Pons (tissue), 1 donor: ENCODE measurements at places on chromosomes 2 and 18.

GRCh38 chr18:32674491-32674890 is 98.3 kb downstream of the KLHL14 start:
- DNase-seq = peak; percentile 24

GRCh38 chr2:175475130-175475529 is 293.6 kb upstream of the ATP5MC3 start:
- DNase-seq = no peak

DNA sequence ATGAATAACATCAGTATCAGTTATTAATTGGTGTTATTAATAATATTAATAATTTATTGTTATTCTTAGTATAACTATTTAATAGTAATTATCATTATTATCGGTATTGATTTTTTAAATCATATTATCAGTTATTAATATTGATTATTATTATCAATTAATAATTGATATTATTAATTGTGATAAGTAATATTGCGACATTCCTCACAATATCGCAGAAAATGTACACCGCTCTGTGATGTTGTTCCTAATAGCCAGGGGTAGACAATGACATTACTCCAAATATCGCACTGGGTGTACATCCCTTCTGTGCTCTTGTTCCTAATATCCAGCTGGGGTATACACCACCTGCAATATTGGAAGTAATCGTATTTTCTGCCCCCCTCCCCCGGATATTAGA is 23.3 kb upstream of the NAGK start:
- DNase-seq = no peak

DNA sequence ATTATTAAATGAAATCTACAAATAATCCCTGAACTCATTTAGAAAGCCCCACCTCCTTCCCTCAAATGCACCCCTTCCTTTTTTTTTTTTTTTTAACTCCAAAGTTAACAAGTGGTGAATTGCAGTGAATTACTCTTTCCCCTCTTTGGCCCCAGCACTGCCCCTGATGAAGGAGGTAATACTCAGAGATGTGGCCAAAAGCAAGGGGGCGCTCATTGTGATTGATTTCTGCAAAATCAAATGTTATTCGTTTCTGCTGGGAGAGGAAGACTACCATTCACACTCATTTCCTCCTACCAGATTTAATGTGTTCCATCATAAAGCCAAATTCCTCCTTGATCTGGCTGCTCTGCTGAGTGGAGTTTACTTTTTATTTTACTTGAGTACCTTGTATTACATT is 259.4 kb downstream of the GPD2 start:
- no peak for DNase-seq

- DNase-seq = peak; percentile 19
Measured at GRCh38 chr2:62293490-62294271, 97.8 kb downstream of the B3GNT2 start.

- DNase-seq = peak; percentile 64
Measured at GRCh38 chr2:218292048-218293014, at the start of gene TMBIM1. Gene TMBIM1 (minus strand): TSS chr2:218292503. CDS start chr2:218282141, 10,362 bp downstream.

- no peak for DNase-seq
Measured at GRCh38 chr2:69601179-69601612, 42.3 kb downstream of the AAK1 start.

DNA sequence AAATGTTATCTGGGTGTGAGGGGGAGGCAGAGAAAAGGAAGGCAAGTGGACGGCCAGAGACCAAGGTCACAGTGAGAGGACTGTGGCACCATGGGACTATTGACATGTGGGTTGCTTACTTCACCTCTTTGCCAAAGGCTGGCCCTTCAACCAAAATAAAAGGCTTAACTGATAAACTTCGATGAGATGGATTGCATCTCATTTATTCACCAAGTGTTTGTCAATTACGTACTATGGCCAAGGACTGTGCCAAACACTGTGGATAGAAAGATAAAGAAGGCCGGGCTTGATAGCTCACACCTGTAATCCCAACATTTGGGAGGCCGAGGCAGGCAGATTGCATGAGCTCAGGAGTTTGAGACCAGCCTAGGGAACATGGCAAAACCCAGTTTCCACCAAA is 98.7 kb upstream of the CCBE1 start:
- DNase-seq = no peak

- DNase-seq = no peak
Measured at GRCh38 chr2:120722246-120722567, 13.5 kb upstream of the GLI2 start.

GRCh38 chr2:105822186-105822585 is 77.5 kb downstream of the NCK2 start:
- DNase-seq = no peak

- DNase-seq = no peak
Measured at GRCh38 chr2:238866656-238867277, 18.9 kb downstream of the TWIST2 start.

DNA sequence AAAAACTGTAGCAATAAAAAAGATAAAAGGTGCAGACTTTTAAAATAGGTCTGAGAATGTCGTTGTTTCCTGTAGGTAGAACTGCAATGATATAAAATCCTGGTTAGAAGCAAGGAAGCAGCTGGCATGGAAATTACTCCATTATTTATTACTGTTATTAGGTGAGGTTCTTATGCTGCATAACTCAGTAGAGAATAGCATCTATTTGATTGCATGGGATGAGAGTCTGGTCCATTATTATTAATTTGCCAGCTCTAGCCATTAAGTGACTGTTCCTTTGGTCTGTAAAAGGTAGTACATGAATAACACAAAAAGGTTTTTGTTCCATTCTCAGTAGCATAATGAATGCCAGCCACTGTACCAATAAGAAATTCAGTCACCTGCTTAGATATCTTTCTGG is 358.6 kb downstream of the RBM43 start:
- DNase-seq = no peak

GRCh38 chr2:153595939-153596338 is 117.4 kb upstream of the RPRM start:
- DNase-seq = peak; percentile 5

DNA sequence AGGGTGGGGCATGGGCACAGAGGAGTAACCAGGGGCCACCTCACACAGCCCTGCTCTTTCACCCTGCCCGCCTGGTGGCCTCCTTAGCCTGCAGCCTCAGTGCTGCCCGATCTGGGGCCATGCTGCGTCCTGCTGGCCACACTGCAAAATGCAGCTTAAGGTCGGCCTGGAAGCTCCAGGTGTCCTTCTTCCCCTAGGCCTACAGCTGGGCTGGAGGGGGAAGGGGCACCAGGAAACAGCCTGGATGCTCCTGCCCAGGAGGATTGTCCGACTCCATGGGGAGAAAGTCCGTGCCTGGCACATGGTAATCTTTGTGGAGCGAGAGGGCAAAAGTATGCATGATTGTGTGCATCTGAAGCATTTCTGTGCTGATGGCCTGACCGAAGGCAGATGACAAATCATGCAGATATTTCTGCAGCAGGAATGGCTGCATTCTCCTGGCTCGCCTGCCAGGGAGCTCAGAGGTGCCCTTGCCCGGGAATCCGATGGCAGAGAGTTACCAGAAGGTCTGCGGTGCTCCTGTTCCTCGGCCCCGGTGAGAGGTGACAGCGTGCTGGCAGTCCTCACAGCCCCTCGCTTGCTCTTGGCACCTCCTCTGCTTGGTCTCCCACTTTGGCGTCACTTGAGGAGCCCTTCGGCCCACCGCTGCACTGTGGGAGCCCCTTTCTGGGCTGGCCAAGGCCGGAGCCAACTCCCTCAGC is 12.8 kb upstream of the ALPP start:
- DNase-seq = no peak

DNA sequence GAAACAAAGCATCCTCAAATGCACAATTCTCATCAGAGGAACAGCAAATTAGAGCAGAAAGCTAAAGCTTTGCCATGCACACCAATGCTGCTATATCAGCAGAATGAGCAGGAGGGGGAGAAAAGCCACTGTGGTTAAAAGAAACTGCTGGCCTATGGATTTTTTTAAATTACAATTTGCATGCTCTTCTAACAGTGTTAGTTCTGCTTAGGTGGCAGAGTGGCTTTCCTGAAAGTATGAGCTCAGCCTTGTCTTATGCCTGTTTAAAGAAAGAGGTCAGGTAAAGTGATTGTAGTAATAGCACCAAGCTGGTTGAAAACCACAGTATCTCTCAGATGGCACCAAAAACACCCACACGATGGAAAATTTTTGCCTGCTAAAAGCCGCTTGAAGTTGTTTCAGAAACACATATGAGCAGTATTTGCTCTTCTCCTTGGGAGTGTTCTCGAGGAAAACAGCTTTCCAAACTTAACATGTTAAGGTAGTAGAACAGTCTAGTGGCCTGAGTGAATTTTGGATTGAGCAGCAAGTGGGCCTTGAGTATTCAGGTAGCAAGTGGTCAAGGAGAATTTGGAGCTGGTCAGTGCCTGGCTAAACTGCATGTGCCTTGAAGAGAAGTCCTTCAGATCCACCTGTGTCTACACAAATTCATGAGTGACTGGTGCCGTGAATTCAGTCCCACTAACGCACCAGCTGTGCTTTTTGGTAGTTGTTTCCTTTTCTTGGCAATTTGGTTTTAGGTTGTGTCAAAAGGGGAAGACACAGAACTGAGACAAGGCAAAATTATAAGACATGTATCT is 19.6 kb upstream of the NDUFV2 start:
- DNase-seq = no peak

- DNase-seq = no peak
Measured at GRCh38 chr18:23260926-23261590, 125.8 kb downstream of the CABLES1 start.

- no peak for DNase-seq
Measured at GRCh38 chr18:3255611-3256165, 6.2 kb upstream of the MYL12B start.

- no peak for DNase-seq
Measured at GRCh38 chr2:157874348-157874747, 1.8 kb downstream of the ACVR1 start.

DNA sequence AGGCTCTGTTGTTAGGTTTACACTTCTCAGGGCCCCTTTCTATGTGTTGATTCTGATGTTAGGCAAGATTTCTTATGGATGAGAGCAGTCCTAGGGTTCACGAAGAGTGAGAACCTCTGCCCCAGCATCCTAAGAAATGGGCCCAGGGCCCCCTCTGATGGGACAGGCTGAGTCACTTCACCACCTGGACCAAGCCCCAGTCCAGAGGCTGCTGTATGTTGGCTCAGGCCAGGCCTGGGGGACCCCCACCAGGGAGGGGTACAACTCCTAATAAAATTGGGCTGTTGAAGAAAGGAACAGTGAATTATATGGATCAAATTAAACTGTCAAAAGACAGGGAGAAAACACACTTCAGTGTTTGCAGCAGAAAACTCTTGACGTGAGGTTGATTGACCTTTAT is 365.9 kb upstream of the HS6ST1 start:
- no peak for DNase-seq

- DNase-seq = no peak
Measured at GRCh38 chr2:28610583-28611201, 114.8 kb downstream of the PLB1 start.

DNA sequence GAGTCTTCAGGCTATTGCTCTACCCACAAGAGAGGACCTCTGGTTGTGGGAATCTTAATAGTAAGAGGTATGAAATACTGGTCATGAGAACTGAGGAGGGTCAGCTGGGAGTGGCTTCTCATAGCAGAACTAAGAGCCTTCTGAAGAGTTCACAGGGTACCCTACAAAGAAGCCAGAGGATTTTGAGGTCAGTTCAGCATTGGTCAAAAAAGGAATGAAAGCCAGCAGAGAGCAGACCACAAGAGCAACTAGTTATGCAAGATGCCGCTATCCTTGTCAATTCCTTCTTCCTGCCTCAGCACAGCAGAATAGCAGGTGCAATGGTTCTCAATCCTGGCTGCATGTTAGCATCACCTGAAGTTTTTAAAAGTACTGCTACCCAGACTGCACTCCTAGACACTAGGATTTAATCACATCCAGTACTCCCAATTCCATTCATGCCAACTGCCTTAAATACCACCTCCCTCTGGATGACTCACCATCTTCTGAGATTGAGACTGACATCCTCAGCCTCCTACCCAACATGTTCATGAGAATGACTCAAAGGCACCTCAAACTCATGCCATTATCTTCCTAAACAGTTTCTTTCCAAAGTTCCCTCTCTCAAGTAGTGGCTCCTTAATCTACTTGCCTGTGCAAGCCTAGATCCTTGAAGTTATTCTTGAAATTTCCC is 81.0 kb upstream of the RBMS1 start:
- no peak for DNase-seq

- no peak for DNase-seq
Measured at GRCh38 chr2:38145236-38145635, 69.3 kb upstream of the CYP1B1 start.

GRCh38 chr2:236863729-236864126 is 222.0 kb upstream of the COPS8 start:
- no peak for DNase-seq

GRCh38 chr2:200600549-200601225 is 14.9 kb downstream of the AOX1 start:
- DNase-seq = no peak

- no peak for DNase-seq
Measured at GRCh38 chr2:220441404-220441803, 814.0 kb downstream of the SLC4A3 start.

- no peak for DNase-seq
Measured at GRCh38 chr2:33552758-33553461, 46.2 kb downstream of the FAM98A start.

DNA sequence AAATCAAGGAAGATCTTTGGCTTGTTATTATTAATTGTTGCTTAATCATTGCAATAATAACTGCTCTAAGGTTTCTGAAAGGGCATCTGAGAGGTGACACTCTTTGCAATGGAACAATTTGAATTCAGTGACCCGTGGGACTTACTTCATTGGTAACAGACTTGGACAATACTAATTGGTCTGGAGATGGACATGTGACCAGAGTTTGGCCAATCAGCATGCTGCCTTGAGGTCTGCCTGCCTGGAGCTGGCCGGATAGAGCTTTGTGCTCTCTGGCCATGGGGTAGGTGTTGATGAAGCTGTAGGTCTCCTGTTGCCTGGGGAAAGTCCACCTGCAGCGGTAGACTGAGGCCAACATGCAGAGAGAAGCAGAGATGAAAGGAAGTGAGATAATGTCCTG is 24.0 kb upstream of the VPS4B start:
- no peak for DNase-seq

GRCh38 chr18:3384664-3385563 is 65.1 kb upstream of the TGIF1 start:
- DNase-seq = no peak

DNA sequence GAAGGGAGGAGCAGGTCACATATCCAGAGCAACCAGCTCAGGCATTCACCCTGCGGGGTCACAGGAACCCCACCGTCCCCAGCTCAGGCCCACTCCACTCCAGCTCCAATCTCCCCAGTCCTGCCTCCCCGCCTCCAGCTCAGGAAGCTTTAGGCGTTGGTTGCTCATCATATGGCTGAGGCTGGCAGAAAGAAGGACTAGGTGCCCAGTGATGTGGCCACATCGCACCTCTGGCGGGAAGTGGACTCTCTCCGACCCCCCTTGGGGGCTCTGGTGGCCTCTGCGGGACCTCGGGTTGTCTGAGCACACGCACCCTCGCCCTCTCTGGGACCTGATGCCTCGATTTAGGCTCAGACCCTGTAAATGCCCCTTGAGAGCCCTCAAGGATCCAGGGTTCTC is 187.7 kb downstream of the ZFP36L2 start:
- no peak for DNase-seq

GRCh38 chr18:45171679-45172191 is 443.5 kb upstream of the SLC14A2 start:
- DNase-seq = no peak

DNA sequence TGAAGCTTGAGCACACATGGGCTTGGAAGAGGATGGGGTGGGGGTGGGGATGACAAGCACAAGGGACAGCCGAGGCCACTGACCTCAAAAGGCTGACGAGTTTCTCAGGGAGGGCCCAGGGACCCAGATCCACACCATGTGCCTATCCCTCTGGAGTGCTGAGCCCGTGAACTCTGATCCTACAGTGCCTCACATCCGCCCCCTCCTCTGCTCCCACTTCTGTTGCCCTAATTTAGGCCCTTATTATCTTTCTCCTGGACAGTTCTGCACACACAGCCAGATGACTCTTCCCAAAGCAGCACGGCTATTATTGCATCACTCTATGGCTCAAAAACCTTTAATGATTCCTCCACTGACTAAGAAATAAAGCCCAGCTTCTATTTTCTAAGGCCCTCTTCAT is 24.8 kb downstream of the CYRIA start:
- DNase-seq = no peak
